ENCODE measurements at places on chromosomes 12 and 14.

- DNase-seq: no peak
These were observed 4.7 kb downstream of the RPS29 start for GRCh38 chr14:49581209-49582112.

GRCh38 chr12:50839042-50839441, 3.7 kb upstream of the TMPRSS12 start:
- no peak for DNase-seq

GRCh38 chr14:76672123-76672522, 89.1 kb upstream of the VASH1 start:
- DNase-seq: no peak

GRCh38 chr12:49838973-49839633, 3.8 kb downstream of the BCDIN3D start:
- no peak for DNase-seq

DNA sequence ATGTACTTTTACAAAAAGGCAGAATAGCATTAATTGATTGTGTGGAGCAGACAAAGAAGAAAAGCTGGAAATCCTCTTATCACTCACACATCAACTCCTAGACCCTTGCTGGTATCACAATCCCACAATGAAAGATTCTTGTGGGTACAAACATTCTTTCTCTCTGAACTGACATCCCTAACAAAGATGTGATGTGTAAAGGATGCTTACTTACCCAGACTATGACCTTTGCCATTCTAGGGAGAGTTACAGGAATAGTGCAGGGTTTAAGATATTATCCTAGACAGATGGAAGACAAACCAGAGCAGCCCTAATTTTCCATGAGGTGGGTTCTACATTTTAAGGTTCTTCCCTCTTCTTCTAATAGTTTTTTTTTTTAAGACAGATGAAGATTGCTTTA, 60.4 kb upstream of the SLC6A15 start:
- DNase-seq: no peak

GRCh38 chr14:89327771-89328212, 89.2 kb downstream of the FOXN3 start:
- no peak for DNase-seq

DNA sequence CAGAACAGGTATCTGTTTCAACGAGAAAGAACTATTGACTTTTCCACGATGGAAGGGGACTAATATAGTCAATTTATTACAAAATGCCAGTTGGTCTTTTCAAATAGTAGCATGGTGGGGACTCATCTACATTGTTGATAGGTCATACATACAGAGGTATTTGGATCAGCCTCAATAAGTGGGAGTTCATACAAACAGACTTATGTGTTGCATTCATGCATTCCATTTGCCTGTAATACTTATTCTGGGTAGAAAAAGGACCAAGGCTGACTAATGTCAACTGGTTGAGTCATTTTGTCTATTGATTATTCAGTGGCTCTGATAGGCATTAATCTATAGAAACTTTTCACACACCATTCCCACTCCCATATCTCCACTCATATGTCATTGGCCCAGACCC, 41.5 kb upstream of the GLIPR1 start:
- no peak for DNase-seq

- no peak for DNase-seq
These were observed 1.7 kb upstream of the CFAP251 start for GRCh38 chr12:121916719-121917118.
